ENCODE measurements at places on chromosomes 2 and 18. TPM values are rescaled to one million over a fixed set of nuclear protein-coding genes. Genes with fewer than 3 reads are reported as not detected.

The SPHKAP gene
- not detected for polyA plus RNA-seq

The GALNT13 gene
- not detected for polyA plus RNA-seq

The HTR2B gene
- not detected for polyA plus RNA-seq

GRCh38 chr18:770583-770961 lies 41.5 kb downstream of the YES1 start:
- DNase-seq, result no peak

- DNase-seq, result no peak
These were observed 469.8 kb upstream of the ACVR2A start for GRCh38 chr2:147375073-147375472.

GRCh38 chr2:15554525-15555218 lies 6.5 kb downstream of the NBAS start:
- no peak for DNase-seq

Data from foreskin keratinocyte (primary cell).